ENCODE measurements at places on chromosomes 16 and 17.

DNA sequence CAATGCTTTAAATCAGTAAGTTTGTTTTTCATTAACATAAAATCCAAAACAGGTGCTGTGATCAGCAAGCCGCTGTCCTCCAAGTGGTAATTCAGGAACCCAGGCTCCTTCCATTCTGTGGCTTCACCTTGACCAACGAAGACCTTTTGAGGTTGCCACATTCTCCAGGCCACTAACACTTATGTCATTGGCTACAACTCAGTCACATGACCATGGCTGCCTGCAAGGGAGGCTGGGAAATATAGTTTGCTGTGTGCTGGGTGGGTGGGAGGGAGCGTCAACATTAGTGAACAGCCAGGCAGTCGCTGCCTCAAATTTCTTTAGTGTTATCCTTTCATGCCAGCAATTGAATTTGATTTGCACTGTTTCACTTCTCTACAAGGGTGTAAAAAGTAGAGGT is 549.2 kb downstream of the MAF start:
- DNase-seq: no peak

- no peak for DNase-seq
These were observed 26.9 kb upstream of the TIMP2 start for GRCh38 chr17:78951967-78952551.

DNA sequence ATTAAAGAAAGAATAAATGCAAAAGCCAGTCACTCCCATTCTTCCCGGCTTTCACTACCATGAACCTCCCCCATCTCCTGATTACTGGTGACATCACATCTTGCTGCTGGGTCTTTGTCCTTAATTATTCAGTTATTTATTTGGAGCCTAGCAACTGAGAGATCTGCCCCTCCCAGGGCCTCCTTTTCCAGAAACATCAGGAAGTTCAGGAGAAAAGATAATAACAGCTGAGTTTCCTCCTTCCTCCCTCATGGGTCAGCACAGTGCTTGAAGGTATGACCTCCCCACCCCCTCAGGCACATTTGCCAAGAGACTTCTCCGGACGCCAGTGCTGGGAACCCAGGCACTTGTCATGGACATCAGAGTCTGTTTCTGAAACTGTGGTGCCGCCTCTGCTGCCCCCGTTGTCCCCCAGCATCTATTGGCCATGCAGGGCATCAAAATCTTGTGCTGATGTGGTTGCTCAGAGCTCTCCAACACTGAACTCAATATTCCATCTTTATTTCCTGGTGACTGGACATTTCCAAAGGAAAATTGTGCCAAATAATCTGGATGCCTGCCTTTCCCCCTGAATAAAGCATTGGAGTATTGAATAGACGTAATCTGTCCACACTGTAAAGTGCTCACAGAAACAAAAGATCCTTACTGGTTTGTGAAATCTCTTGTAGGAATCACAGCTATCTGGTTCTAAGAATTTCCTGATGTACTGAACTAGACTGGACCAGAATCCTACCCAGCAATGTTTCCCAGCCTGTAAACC is 71.8 kb downstream of the ZNF18 start:
- no peak for DNase-seq

- DNase-seq: no peak
These were observed 20.1 kb upstream of the KRT19 start for GRCh38 chr17:41547921-41548843.

GRCh38 chr17:73976676-73977521 is 226.6 kb upstream of the RPL38 start:
- no peak for DNase-seq

- no peak for DNase-seq
These were observed 981 bp downstream of the KCNH4 start for GRCh38 chr17:42179911-42180410.

- no peak for DNase-seq
These were observed 18.1 kb upstream of the ITPRIPL2 start for GRCh38 chr16:19095654-19096053.

DNA sequence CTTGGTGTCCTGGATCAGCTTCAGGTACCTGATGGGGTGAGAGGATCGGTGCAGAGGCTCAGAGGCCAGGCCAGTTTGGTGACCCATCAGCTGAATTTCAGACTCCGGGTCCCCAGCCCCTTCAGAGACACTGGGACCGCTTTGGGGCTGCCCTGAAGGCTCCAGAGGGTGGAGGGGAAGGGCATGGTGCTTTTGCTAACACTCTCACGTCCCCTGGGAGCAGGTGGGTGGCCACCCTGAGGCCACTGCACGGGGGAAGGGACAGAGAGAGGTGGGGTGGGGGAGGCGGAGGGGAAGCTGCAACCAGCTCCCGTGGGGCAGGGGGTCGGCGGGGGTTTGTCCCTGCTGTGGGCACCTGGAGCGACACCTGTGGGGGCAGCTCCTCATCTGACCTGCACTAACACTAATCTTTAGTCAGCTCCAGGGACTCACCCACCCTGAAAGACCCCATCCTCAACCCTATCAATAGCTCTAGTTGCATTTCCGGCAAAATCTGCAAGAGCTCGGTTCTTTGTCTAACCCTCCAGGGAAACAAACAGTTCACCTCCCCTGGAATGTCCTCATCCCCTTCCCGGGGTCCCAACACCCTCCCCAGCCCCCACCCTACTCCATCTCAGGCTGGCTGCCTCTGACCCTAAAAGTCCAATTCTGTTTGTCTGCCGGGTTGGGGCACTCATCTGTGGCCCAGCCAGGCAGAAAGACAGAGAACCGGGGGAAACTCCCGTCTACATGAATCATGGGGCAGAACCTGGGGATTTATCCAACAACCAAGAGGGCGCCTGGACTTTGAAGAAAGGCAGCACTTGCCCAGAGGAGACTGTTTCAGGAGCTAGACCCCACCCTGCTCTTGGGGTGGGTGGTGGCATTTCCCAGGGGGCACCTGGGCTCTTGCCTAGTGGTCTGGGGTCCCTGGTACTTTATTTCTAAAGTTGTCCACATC is 91.9 kb upstream of the CBX4 start:
- no peak for DNase-seq

Data from GM18507 (cell line).